ENCODE measurements at places on chromosomes 6 and 20.

- DNase-seq: no peak
Measured at GRCh38 chr6:102520966-102521365, 1127.5 kb downstream of the GRIK2 start.

DNA sequence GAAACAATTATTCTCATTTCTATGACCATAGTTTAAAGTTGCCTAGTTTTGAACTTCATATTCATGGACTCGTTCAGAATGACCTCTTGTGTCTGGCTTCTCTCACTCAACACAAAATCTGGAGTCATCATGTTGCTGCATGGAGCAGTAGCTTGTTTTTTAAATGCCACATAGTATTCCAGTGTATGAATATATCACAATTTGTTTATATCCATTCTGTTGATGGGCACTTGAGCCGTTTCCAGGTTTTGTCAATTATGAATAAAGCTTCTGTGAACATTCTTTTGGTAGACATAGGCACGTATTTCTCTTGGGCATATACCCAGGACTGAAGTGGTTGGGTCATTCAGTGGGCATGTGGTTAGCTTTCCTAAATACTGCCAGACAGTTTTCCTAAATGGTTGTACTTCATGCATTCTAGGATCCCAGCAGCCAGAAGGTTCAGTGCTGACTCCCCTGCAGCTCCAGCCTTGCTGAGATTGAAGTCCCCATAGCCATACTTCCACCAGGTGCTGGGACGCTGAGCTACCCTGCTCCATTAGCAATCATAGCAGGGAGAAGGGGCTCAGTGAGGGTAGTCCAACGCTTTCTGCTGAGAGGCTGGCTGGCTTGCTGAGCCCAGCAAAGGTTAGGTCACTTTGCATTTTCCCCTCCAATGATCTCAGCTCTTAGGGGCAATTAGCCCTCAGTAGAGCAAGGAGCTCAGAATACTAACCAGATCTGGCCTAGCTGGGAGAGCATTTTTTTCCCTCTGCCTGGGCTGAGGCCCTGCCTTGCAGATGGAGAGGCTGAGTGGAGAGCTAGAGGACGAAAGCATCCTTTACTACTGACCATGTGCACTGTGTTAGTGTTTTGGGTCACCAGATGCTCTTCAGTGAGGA, 35.7 kb upstream of the CTNNBL1 start:
- DNase-seq: no peak

- no peak for DNase-seq
Measured at GRCh38 chr6:151068761-151069312, 170.9 kb upstream of the AKAP12 start.

- DNase-seq: no peak
Measured at GRCh38 chr20:53003420-53004154, 31.4 kb downstream of the TSHZ2 start.

- no peak for DNase-seq
Measured at GRCh38 chr6:151101161-151101815, 138.5 kb upstream of the AKAP12 start.

- no peak for DNase-seq
Measured at GRCh38 chr6:54320871-54321270, 12.6 kb downstream of the TINAG start.

- DNase-seq: no peak
Measured at GRCh38 chr20:38331814-38332213, 14.5 kb upstream of the LBP start.

GRCh38 chr20:21303872-21304586, 898 bp downstream of the XRN2 start:
- DNase-seq: no peak

- DNase-seq: no peak
Measured at GRCh38 chr6:116419069-116419786, 41.9 kb upstream of the CALHM6 start.

DNA sequence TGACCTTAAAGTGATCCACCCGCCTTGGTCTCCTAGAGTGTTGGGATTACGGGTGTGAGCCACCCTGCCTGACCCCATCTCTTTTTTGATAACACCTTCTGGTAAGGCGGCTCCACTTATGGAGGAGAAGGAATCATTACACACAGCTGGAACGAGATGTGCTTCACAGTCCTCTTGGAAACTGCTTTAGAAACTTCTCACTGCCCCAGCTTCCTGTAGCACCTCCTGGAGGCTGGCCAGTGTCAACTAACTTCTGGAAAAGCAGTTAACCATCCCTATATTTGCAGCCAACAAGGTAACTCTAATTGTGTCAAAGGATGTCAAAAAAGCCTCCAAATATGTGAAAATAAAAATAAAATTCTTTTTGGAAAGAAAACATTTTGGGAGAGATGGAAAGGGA, 48.8 kb upstream of the BCLAF1 start:
- DNase-seq: no peak
